Liver (tissue), 10 donors: ENCODE measurements at places on chromosomes 2 and 18. TPM values are rescaled to one million over a fixed set of nuclear protein-coding genes. Genes with fewer than 3 reads are reported as not detected.

DNA sequence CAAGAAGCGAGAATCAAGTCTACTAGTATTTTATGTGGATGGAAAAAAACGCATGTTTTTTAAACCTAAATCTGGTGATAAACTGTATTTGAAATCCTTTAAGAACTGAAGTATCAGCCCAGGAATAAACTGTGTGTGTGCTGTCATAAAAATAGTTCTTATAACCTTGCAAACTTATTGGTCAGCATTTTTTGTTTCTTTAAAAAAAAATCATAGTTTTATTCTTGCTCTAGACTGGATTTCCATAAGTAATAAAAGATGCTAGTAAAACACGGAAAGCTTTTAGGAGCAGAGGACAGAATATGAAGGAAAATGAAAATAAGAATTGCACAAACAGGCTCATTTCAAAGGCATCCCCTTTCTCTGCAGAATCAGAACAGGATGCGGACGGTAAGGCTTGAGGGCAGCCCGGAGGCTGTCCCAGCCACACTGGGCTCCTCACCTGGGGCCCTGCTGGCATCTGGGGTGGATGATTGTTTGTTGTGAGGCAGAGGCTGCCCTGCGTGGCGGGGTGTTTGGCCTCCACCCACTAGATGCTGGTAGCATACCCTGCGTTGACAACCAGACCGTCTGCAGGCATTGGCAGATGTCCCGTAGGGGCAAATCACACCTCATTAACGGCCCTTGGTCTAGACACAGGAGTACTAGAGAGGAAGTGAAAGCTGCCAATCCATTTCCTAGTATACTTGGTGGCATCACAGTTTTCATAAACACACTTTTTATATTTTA is 52.5 kb downstream of the MBP start:
- H3K4me3 ChIP-seq: no peak overlapping the region
- no peaks in the 10 kb centered on the region for H3K27me3 ChIP-seq
- DNase-seq: no peak
- H3K36me3 ChIP-seq: peaks cover 3% of the 10 kb centered on the region

- H3K36me3 ChIP-seq: no peaks in the 10 kb centered on the region
- H3K4me1 ChIP-seq: peaks cover 6% of the 10 kb centered on the region
- DNase-seq: no peak
- H3K27me3 ChIP-seq: no peaks in the 10 kb centered on the region
- H3K27ac ChIP-seq: no peak overlapping the region
Measured at GRCh38 chr2:96213379-96213778, 4.8 kb upstream of the STARD7 start.

DNA sequence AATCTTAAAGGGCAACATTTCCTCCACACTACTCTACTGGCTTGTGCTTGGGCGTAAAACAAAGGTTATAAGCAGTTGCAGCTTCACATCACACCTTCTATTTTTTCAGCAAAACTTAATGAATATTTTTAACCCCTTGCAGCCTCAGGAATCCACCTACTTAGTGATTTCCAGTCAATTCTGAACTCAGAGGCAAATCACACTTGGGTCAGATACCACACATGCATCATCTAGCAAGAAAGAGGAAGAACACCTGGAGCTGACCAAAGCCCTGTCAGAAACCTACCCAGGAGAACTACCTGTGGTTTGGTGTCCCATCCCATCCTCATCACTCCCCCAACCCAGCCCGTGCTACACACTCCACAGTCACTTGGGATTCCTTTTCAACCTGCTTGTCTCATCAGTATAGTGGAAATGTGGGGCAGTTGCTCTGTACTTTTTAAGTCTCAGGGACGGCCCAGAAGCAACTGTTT is 25.5 kb downstream of the PIAS2 start:
- no peak overlapping the region for H3K27ac ChIP-seq
- no peaks in the 10 kb centered on the region for H3K4me1 ChIP-seq
- peaks cover 15% of the 10 kb centered on the region for H3K36me3 ChIP-seq
- no peaks in the 10 kb centered on the region for H3K27me3 ChIP-seq
- no peak overlapping the region for H3K4me3 ChIP-seq

DNA sequence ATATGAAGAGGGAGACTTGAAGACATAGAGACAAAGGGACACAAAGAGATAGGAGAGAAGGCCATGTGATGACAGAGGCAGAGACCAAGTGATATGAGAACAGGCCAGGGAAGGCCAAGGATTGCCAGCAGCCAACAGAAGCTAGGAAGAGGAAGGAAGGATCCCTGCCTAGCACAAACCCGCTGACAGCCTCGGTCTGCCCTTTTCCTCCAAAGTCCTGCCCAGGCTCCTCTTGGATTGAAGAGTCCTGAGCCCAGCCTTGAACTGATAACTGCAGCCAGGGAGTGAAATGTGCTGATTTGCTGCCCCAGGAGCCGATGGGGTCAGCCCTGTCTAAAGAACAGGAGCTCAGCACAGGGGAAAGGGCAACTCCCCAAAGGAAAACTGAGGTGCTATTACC is 76.6 kb downstream of the MCFD2 start:
- H3K36me3 ChIP-seq: no peaks in the 10 kb centered on the region
- H3K4me1 ChIP-seq: peaks cover 2% of the 10 kb centered on the region
- H3K4me3 ChIP-seq: no peak overlapping the region
- no peak for DNase-seq
- no peak overlapping the region for H3K27ac ChIP-seq
- H3K27me3 ChIP-seq: no peaks in the 10 kb centered on the region

DNA sequence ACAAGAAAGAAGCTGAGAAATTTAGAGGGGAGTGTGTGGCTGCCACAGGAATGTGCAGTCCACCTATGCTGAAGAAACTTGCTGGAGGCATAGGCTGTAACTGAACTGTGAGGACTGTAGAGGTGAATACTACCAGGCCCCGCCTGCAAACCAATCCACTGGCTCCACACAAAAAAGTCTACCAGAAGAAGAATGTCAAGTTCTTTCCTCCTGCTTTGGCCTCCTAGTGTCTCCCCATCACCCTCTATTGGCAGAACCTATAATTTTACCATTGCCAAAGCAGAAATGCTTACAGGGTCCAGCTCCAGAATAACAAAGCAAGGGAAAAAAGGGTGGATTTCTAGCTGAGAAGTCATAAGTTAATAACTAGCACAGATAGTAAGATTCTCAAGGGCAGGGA is 5.9 kb upstream of the ATP5MC3 start:
- DNase-seq: no peak

Gene AKAIN1
- polyA plus RNA-seq: 0.31 TPM

Gene CLIP4
- polyA plus RNA-seq: 2.7 TPM
